ENCODE measurements at places on chromosomes 5 and 9.
A peak's percentile ranks its signal among the peaks of the same experiment; 100 is the strongest.

DNA sequence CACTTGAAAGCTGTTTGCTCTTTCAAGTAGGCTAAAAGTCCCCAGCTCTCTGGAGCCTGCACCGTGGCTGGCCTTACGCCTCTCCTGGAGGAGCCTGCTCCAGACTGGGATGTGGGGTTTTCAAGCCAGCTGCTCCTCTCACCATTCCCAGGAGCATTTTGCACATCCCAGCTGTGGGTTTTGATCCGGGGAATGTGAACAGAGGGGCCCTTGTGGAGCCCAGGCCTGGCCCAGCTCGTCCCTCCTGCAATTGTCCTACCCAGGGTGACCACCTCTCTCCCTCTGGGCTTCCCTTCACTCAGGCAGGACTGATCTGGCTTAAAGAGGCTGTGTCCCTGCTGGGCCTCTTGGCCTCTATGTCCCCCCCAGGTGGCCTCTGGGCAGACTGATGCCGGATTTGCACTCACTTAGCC, 32.5 kb upstream of the TIFAB start:
- DNase-seq = no peak

- peak; percentile 8 for DNase-seq
Observed at GRCh38 chr5:116084287-116084691, 536 bp upstream of the COMMD10 start.

GRCh38 chr5:33758737-33759136, 133.1 kb downstream of the ADAMTS12 start:
- DNase-seq = no peak

- DNase-seq = no peak
Observed at GRCh38 chr9:653856-654387, 187.6 kb upstream of the DMRT1 start.

DNA sequence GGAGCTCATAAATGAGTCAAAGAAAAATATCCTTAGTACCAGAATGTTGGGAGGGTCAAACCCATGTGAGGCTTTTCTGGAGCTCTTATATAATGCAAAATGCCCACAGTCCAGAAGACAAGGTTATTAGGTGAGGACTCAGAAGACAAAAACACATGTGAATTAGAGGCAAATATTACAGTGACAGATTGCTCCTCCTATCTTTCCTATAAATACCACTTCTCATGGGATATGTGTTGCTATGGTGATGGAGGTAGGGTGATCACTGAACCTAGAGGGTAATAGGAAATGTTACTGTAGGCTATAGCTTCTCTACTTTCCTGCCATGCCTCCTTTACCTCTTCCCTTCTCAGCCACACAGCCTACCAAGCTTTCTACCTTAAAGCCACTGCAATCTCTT, 264.6 kb downstream of the SEC61B start:
- DNase-seq = no peak

Data from lung microvascular endothelial cell (primary cell).